ENCODE measurements at places on chromosomes 4 and X.
A peak's percentile ranks its signal among the peaks of the same experiment; 100 is the strongest.

DNA sequence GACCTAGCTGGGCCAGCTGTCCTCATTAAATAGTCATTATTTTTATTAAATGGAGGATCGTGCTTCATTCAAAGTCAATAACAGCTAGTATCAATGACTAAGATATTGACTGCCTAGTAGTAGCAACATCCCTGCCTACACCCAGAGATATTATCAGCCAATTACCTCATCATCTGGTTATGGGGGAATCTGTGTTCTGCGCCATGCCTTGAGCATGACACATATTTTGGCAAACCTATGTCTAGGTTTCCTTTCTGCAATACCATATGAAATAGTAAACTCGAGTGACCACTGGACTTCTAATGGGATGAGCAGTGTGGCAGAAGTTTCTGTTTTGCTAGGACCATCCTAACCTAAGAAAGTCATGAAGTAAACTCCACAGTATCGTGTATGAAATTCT is 50.0 kb upstream of the AADAT start:
- no peak for DNase-seq

DNA sequence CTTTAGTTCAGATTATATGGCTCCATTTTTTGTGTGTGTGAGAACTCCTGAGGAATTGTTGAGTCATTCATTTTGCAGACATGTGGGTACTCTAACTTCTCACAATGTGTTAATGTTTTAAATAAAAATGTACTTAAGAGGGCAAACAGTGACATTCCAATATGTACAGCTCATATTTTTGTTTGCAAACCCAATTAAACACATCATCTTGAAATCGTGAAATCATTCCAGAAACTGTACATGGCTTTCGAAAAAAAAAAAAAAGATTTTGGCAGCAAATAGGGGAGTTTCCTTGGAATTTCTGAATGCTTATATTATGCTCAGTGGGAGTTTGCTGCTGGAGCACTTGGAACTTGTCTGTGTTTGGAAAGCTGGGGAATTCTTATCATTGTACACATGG is 85.0 kb downstream of the HPGD start:
- DNase-seq, result no peak

- DNase-seq, result no peak
Observed at GRCh38 chrX:47587091-47587891, 5.1 kb downstream of the TIMP1 start.

GRCh38 chr4:81166458-81167160 is 48.4 kb downstream of the PRKG2 start:
- DNase-seq, result no peak

GRCh38 chr4:8709050-8709728 is 116.6 kb downstream of the CPZ start:
- DNase-seq, result no peak

- no peak for DNase-seq
Observed at GRCh38 chr4:48331577-48332330, 9.6 kb upstream of the SLAIN2 start.

GRCh38 chrX:111167334-111167733 is 71.3 kb downstream of the PAK3 start:
- no peak for DNase-seq

DNA sequence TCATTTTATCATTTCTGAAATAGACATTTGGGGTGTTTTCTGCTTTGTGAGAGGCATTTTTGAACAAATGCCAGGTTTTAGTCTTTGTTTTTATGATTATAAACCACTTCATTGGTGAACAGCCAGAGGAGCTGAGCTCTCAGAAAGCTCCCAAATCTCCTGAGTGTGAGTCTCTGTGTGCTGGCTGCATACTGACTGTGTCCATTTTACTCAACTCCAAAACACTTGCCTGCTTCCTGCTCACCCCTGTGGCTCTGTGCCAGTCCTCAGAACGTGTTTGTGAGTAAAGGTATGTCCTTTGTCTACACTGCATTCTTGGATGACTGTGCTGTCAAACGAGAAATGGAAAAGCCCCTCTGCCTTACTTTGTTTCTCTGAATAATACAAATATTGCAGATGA is 5.4 kb upstream of the LRAT start:
- no peak for DNase-seq

DNA sequence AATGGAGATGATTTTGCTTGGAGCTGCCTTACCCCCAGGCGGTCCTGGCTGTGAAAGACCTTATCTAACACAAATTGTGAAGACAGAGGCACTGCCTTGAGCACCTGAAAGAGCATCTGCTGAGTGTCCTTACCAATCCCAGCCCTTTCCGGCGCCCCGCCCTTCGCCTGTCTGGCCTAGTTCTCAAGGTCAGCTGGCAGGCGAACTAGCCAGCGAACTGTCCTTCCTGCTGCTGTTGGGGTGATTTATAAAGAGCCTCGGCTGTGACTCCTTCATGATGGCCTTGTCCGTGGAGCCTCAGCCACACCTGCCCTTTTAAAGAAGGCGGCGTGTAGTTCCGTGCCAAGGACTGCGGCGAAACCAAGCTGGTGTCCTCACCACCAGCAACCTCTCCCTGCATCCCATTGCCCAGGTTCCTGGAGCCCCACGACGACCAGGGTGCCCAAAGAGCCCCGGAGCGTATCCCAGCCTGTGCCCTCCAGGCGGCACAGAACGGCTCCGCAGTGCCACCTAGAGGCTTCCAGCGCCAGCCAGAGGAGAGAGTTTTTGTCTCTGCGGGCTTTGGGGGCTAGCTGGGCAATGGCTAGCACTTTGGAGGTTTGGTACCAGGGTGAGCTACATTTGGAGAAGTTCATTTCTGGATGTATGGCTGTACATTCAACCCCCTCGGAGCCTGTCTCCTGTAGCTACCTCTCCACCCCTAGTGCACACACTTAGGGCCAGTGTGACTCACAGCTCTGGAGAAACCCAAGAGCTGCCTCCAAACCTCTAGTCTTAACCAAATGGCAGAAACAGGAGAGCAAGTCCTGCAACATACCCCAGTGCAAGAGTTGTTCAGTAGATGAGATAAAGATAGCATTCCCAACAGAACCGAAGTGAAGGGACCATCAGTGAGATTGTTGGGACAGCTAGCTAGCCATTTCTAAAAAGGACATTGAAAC is 36.8 kb upstream of the VMA21 start:
- peak; percentile 45 for DNase-seq

DNA sequence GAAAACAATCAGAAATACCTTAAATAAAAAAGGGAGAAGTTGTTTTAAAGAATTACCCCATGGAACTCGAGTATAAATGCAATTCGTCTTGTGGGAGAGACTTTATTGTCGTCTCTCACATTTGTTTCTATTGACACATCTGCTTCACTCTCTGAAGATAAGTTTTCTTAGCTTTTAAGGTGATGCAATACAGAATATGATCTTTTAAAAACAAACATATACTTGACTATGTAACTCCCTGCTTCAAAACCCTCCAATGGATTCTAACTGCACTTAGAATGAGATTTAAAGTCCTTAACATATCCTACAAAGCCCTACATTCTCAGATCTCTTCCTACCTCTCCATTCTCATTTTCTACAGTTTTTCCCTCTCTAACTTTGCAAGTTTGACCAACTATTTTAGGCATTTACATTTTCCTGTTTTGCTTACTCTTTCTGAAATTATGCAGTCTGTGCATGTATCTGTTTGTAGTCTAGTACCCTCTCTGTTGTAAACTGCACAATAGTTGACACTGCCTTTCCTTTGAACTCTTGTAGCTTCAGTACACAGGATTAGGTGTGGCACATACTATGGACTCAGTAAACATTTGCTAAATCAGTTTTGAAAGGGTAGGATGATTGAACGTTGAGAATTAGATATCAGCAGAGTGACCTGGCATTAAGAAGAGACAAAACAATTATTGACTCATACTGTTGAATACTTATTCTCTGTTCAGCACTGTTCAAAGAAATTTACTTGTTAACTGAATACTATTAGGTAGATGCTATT is 59.8 kb downstream of the AGTR2 start:
- no peak for DNase-seq

- no peak for DNase-seq
Observed at GRCh38 chrX:140050906-140051305, 85.6 kb upstream of the CXorf66 start.

GRCh38 chr4:138437263-138437851 is 195.2 kb upstream of the SLC7A11 start:
- no peak for DNase-seq

DNA sequence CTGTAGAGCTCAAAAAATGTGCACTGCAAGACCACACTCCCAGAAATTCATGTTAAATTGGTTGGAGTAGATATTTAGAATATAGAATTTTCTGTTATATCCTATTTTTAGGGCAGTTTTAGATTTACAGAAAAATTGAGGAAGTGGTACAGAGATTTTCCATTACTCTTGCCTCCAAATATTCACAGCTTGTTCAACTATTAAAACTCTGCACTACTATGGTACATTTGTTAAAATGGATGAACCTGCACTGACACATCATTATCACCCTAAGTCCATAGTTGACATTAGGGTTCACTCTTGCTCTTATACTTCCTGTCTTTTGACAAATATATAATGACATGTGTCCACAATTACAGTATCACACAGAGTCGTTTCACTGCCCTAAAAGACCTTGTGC is 1724.5 kb downstream of the C4orf33 start:
- no peak for DNase-seq

- peak; percentile 88 for DNase-seq
Observed at GRCh38 chrX:103687073-103687695, 685 bp upstream of the MORF4L2 start.

DNA sequence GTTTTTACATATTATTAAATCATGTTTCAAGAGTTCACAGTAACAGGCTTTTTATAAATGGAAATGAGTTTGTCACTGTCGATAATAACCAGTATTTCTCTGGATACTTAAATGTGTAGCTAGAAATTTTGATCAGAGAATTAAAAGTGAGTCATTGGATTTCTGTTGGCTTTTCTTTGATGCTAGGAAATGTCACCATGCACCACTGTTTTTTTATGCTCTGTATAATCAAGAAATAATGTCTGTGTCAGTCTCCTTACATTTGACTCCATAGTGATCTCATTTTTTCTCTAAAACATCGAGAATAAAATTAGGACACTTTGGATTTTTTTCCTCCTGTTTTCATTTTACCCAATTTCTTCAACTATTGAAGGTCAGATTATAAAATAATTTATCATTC is 234.2 kb downstream of the RAPGEF2 start:
- no peak for DNase-seq

DNA sequence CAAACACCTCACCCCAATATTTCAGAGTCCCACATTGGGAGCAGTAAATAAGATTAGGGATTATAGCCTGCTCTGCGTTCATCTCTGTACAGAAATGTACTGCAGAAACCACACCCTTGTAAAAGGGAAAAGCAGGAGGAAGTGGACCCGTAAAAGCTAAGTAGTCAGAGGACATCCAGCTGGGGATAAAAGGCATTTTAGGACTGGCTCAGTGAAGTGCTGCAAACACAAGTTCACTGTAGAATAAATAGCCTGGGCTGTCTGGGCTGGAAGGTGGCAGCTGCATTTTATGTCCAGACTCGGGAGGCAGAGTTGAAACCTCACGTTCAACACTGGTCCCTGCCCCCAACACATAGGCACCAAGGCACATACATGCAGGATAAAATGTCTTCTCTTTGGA is 178.7 kb upstream of the FAT1 start:
- no peak for DNase-seq
